ENCODE measurements at places on chromosomes 7 and 10.

- DNase-seq, result no peak
These were observed 17.6 kb downstream of the DNTT start for GRCh38 chr10:96321822-96322221.

DNA sequence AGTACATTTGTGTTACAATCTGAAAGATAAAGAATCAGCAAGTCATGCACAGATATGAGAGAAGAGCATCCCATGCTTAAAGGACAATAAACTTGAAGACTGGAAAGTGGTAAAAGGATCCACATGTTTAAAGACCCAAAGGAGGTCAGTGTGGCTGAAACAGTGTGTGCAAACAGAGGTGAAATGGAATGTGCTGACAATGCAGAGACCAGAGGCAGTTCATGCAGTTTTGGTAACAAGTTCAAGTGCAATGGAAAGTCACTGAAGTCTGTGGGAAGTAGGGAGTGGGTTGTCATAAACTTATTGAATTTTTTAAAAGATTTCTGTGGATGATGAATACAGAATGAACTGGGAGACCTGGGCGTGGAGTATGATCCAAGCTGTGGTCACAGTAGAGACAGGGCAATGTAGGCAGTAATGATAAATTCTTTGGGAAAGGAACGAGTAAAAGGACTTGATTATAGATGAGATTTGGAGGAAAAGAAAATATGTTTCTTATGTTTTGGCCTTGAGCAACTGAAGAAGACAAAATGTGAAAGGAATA lies 408.0 kb downstream of the HGF start:
- no peak for DNase-seq

- DNase-seq, result no peak
These were observed 25.9 kb upstream of the CDK13 start for GRCh38 chr7:39924122-39924521.

GRCh38 chr7:106283501-106283830 lies 1.3 kb downstream of the NAMPT start:
- DNase-seq, result no peak

DNA sequence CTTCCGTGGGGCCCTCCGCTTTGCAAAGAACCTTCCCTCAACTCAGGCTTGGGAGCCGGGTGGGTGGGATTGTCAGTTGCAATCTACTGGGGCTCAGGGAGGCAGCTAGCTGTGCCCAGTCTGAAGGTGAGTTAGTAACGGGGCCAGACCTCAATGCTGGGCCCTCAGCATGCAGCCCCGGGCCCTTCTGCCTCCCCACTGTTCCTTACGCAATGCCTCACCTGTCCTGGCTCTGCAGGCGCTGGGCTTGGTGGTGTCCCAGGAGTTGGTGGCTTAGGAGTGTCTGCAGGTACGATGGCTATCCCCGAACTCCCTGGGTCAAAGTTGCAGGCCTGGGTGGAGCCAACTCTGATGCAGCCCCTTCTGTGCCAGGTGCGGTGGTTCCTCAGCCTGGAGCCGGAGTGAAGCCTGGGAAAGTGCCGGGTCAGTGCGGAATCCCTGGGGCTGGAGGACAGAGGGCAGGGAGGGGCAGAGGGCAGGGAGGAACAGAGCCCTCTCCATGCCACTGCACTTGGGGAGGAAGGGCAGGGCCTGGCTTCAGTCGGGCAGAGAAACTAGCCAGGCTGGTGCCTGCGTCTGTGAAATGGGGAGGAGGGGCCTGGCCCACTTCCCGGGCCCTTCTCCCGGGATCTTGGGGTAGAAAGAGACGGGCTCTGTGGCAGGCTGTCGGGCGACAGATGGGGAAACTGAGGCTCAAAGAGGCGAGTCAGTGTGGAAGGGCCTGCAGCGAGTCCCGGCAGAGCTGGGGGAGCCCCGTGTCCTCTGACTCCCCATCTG lies 15.0 kb downstream of the ELN start:
- no peak for DNase-seq

- DNase-seq, result peak; percentile 17
These were observed 1.1 kb downstream of the AHR start for GRCh38 chr7:17299483-17299991.

Measured in bone marrow (tissue), 2 donors.